Tibial nerve (tissue), 4 donors: ENCODE measurements at places on chromosomes 3 and 15. TPM values are rescaled to one million over a fixed set of nuclear protein-coding genes. Genes with fewer than 3 reads are reported as not detected.

Gene C3orf85
- not detected for total RNA-seq

Gene ZPLD1
- total RNA-seq, result not detected

Gene DUOXA1
- 1.1 TPM for total RNA-seq

Gene SPINK8
- total RNA-seq, result not detected

Gene ARPIN
- total RNA-seq, result 28.9 TPM

Gene P2RY13
- 0.30 TPM for total RNA-seq

Gene GPR149
- total RNA-seq, result not detected

Gene IL17RE
- 8.1 TPM for total RNA-seq

Gene ADAMTS7
- 19.3 TPM for total RNA-seq

Gene NPAP1
- not detected for total RNA-seq

Gene CD96
- 0.44 TPM for total RNA-seq

Gene LYSMD2
- total RNA-seq, result 18.8 TPM

Gene TM4SF1
- total RNA-seq, result 143 TPM

Gene GAP43
- total RNA-seq, result 8.5 TPM

Gene RNF168
- total RNA-seq, result 24.3 TPM

Gene MEX3B
- 0.30 TPM for total RNA-seq

Gene LRRIQ4
- total RNA-seq, result not detected

Gene MFSD1
- 83.7 TPM for total RNA-seq

Gene SYNM
- total RNA-seq, result 31.8 TPM

Gene BFSP2
- total RNA-seq, result not detected

Gene STARD9
- 95.1 TPM for total RNA-seq

Gene CCR9
- 0.78 TPM for total RNA-seq

Gene TLR9
- 0.30 TPM for total RNA-seq

Gene CAV3
- not detected for total RNA-seq

Gene CCR4
- total RNA-seq, result 0.30 TPM

Gene MB21D2
- 6.3 TPM for total RNA-seq

Gene LMOD3
- not detected for total RNA-seq

Gene STRC
- total RNA-seq, result 1.3 TPM

Gene ZCWPW2
- 0.87 TPM for total RNA-seq

Gene TM4SF18
- total RNA-seq, result 3.0 TPM

Gene RHOV
- total RNA-seq, result 0.60 TPM
